ENCODE measurements at places on chromosomes 5 and 9.

GRCh38 chr9:73565833-73566465, 414.3 kb downstream of the ANXA1 start:
- DNase-seq: no peak

DNA sequence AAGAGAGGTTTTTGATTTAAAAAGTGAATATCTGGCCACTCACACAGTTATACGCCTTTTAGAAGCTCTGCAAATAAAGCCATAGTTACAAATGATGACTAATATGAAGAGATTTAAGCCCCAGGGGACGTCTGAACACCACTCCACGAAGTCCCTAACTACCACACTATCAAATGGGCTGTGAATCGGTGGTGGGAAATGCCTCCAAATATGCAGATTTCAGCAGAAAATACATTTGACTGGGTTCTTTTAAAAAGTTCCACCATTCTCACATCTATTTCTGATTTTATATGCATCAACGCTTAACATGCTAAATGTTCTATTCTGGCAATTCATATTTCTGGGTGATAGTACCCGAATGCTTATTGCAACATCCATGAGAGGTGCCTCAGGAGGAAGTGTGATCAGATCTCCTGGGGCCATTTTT, 22.5 kb downstream of the TICAM2 start:
- no peak for DNase-seq

GRCh38 chr5:78920604-78921003, 64.5 kb downstream of the ARSB start:
- no peak for DNase-seq

DNA sequence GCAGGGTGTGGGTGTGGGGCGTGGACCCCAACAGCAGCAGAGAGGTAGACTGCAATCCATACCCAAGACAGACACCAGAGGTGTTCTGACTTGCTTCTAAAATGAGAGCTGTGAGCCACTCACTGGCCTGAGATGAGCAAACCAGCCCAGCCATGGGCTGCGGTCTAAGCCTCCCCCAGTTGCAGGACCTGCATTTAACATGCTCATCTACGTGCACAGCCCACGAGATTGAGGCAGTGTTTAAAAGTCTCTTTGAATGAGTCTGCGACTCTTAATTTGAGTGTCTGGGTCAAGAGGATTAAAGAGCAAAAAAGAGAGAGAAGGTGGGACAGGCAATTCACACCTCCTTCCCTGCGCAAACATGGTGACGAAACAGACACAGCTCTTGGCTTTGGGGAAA, 5.9 kb downstream of the SURF4 start:
- no peak for DNase-seq

DNA sequence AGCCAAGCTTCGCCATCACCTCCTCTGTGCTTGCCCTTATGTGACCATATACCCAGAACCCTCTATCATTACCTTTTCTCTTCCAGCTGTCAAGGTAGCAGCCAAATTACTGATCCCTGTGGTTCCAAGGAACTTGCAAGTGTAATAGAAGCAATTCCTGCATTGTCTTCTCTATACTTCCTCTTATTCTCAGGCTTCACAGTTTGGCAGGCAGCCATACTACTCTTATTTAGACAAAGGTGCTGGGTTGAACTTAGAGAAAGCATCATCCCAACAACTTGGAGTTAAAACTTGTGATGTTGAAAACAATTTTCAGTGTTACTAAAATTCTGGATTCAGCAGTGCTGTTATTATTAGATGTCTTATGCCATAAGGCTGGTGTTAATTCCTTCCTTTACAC, 93.2 kb downstream of the NLN start:
- DNase-seq: no peak

GRCh38 chr9:123544007-123544827, 188.2 kb downstream of the CRB2 start:
- DNase-seq: no peak
